ENCODE measurements at places on chromosomes 6 and 20.

DNA sequence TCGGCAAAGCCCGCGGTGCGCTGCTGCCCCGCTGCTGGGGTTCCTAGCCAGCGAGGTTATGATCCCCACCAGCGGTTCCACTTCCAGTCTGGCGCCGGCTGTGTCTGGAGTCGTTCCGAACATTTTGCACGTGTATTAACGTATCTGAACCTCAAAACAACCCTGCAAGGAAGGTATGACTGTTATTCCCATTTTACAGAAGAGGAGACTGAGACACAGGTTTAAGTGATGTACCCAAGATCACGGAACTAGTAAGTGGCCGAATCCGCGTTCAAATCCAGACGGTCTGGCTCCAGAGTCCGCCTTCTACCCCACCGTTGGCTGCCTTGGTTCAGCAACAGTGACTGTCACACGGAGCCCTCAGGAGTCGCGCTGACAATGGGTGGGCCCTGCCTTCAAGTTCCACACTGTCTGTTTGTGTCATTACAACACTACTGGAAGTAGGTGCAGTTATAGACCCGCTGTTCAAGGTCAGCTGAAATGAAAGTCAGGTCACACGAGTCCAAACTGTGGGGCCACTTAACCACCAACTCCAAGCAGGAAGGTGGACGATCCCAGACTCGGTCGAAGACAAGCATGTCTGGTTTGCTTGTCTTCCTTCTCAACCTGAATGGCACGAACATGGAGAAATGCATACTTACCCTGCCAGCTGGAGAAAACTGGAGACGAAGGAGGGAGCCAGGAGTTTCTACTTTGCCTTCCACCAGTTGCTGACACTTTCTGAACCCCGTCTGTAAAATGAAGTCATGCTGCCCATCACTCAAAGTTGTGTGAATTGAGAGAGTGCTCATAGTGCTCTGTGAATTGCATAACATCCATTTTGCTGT, 803 bp upstream of the SRXN1 start:
- DNase-seq: no peak

- DNase-seq: no peak
Observed at GRCh38 chr20:56431471-56431870, 19.4 kb downstream of the CASS4 start.

GRCh38 chr20:47315339-47316056, 41.0 kb downstream of the ZMYND8 start:
- no peak for DNase-seq

- DNase-seq: no peak
Observed at GRCh38 chr6:38612143-38612965, 27.4 kb downstream of the BTBD9 start.

GRCh38 chr20:48620154-48620506, 207.7 kb downstream of the PREX1 start:
- DNase-seq: no peak

DNA sequence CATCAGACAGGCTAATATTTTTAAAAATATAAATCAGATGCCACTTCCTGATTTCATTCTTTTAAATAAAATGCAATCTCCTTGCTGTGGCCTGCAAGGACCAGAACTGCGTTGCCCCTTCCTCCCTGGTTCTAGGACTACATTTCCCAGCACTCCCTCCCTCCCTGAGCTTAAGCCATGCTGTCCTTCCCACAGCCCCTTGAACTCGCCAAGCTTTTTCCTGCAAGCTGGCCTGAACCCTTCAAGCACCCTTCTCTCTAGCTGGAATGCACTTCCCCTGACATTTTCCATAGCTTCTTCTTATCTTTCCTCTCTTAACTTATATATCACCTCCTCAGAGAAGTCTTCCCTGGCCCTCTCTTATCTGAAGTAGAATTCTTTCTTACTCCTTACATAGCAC, 6.1 kb upstream of the DOK5 start:
- no peak for DNase-seq

- no peak for DNase-seq
Observed at GRCh38 chr6:6479785-6480184, 108.7 kb upstream of the LY86 start.

- no peak for DNase-seq
Observed at GRCh38 chr6:155325700-155326516, 11.6 kb upstream of the TFB1M start.

DNA sequence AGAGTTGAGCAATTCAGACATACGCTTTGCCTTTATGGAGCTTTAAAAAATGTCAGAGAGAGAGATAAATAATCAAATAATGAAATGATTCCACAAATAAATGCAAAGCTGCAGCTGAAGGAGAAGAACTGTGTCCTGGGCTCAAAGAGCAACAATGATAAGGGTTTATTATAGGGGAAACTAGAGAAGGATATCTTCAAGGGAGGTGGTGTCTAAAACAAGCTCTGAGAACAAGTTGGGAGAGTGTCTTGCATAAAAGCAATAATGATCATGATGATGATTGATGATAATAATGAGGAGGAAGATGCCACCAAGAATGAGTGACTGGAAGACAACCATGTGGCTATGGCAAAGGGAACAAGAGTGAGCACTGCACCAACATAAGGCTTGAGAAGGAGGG, 164.3 kb downstream of the KIF16B start:
- no peak for DNase-seq

DNA sequence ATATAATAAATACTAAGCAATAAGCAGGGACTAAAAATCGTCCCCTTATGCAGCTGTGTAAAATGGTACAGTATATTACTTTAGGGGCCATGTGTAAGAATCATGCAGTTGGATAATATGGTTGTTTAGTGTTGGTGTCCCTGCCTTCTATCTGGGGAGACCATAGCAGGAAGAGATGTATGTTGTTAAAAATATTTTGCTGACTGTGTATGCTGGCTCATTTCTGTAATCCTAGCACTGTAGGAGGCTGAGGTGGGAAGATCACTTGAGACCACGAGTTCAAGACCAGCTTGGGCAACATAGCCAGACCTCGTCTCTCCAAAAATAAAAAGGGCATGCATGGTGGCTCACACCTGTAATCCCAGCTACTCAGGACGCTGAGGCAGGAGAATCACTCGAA, 5.6 kb downstream of the PANK2 start:
- no peak for DNase-seq

GRCh38 chr6:130620338-130620781, 206.8 kb upstream of the SMLR1 start:
- no peak for DNase-seq

DNA sequence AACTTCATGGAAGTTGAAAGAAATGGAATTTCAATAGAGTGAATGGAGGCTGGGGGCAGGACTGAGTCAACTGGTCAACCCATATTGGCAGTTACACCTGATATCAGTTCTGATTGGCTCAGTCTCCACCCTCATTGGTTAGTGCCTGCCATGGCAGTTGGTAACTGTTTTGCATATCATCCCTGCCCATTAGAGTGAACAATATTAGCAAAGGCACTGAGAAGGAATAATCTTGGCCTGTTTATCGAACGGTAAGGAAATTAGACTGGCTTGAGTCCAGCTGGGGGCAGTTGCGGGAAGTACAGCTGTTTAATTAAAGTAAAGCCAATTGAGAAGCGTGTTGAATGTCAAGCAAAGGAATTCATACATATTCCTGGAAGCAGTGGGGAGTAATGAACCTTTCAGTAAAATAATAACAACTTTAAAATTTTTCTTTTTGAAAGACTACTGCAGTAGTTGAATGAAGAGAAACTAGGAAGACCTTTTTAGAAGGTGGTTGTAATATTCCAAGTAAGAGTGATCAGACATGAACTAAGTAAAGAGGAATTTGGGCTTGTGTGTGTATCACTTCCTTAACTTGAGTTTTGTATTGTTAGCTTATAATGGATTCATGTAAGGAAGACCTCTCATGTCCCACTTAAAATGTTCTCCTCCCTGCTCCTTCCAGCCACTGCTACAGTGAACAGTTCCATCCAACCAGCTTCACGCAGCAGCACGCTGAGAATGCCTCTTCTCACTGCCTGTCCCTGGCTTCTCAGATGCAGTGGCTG, 17.2 kb upstream of the FAM50B start:
- no peak for DNase-seq

- no peak for DNase-seq
Observed at GRCh38 chr6:41505122-41506049, 40.8 kb upstream of the FOXP4 start.

DNA sequence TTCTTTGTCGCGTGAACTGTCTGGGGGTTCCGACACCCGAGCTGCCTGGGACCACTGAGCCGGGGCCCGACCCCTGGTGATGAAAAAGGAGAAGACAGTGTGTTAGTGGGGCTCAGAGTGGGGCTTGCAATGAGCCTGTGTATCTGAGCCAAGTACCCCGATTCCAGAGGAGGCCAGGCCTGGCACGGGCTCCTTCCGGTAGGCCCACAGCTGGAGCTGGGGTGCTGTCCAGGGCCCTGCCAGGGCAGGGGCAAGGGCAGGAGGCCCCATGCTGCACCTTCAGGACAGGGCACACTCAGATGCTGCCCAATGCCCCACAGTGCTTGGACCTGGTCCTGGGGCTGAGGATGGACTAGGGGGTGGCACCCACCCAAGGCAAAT, 89.4 kb downstream of the TAF4 start:
- DNase-seq: no peak

DNA sequence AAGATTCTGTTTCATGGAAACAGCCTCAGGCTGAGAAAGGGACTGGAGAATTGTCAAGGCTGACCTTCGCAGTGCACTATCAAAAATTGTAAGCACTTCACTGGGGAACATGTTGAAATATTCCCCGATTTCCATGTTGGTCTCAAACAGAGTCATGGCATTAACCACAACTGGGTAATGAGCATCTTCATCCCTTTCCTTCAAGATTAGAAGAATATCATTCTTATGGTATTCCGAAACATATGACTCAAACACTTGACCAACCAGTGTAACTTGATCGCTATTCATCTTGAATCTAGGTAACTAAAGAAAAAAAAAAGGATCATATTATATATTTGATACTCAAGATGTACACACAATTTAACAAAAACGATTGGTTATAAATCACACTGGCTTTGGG, 3.5 kb downstream of the MCM9 start:
- no peak for DNase-seq

DNA sequence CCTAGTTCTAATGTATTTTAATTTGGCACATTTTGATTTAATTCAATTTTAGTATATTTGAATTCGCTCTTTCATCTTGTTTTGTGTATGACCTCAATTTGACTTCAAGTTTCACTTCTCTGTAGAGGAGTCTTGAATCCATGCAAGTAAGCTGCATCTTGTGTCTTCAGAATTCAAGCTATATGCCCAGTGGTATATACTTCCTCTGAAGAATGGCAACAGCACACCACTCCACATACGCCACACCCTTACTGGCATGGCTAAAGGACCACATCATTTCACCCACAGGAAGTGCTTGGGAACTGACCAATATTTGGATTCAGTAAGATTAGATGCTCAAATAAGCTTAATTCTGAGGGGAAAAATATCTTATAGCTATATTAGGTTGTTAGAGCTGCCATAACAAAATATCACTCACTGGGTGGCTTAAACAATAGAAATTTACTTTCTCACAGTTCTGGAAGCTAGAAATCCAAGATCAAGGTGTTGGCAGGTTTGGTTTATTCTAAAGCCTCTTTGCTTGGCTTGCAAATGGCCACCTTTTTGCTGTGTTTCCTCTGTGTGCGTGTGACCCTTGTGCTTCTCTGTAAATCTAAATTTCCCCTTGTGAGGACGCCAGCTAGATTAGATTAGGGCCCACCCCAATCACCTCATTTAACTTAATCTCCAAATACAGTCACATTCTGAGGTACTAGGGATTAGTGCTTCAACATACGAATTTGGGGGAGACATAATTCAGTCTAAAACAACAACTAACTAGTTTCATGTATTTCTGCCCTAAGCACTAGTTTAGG, 2.8 kb upstream of the ASF1A start:
- no peak for DNase-seq

DNA sequence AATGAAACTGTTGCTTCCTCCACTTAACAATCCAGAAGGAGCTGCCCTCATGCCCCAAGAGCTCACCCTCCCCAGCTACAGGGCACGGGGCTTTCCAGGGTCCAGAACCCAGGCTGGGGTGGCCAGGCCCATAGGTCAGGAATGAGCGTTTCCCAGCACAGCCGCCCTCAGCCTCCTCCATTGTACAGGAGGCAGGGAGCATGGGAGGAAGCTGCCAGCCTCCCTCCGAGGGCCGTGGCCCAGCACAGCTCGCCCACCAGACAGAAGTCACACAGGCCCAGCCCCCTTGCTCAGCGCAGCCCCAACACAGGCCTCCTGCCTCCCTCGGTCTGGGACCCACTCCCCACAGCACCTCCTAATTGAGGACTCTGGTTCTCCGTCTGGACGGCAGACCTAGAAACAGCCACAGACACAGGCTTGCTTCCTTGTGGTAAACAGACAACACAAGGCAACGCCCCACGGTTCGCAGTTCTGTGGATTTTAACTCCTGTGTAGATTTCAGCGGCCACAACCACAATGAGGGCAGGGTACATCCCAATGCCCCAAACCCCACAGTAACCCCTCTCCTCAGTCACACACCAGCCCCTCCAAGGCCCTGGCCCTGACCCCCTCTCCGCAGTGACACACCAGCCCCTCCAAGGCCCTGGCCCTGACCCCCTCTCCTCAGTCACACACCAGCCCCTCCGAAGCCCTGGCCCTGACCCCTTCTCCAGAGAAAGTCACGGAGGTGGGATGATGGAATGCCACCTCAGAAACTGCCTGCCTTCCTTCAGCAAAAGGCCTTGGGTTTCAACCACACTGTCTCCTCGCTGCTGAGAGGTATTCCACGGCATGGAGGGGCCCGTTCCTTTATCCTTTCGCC, 173.5 kb downstream of the DLL1 start:
- DNase-seq: no peak

GRCh38 chr6:115271434-115271833, 789.3 kb downstream of the FRK start:
- DNase-seq: no peak

DNA sequence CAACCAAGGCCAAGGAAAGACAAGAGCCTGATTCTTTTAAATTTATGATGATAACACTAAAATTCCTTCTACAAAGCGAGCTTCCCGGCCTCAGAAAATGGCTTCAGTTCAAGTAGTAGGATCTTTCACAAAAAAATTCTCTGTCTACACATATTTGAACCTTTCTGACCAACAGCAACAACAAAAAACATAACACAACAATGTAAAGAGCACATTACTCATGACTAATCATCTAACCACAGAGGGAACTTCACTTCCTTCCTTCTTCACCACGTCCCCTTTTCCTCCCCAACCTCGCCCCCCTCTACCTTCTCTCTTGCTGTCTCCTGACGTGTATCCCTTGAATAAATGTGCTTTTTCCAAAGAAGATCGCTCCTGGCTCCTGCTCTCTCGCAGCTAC, 228.2 kb downstream of the MYLK4 start:
- no peak for DNase-seq

DNA sequence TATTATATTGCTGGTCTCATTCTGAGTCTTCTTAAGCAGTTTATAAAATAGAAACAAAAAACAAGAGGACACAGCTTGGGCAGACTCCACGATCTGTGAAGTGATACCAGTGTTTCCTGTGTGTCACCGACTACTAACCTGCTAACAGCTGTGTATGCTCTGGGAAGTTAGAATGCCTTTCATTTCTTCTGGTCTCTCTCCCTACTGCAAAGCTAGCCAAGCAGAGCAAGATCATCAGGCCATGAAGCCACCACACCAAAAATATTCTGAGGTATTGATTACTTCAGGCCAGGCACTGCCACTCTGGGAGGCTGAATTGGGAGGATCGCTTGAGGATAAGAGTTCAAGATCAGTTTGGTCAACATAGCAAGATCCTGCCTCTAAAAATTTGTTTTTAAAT, 46.9 kb upstream of the SMIM29 start:
- DNase-seq: no peak

Data from stimulated activated CD4-positive, alpha-beta T cell treated with anti-CD3 and anti-CD28 coated beads, TNF-alpha, amount 100 ng/mL, for 1 hour (primary cell).